ENCODE measurements at places on chromosomes 12 and 14.

DNA sequence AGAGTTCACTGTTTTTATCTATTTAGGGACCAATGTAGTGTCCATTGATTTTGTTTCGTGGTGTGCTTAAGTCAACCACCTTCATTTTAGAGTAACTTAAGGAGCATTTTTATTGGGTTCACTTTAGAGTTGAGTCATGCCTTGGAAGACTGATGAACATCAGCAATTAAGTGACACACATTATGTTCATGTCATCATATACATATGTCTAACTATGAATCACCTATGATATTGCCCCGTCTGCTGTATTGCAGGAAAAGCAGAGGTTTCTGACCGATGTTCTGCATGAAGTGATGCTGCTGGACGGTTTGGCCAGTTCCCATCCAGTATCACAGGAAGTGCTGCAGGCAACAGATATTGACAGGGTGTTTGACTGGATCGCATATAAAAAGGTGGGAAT is 227.1 kb downstream of the TRHDE start:
- no peak for DNase-seq

- DNase-seq: peak; percentile 12
Observed at GRCh38 chr12:78101946-78102635, 271.4 kb downstream of the NAV3 start.

DNA sequence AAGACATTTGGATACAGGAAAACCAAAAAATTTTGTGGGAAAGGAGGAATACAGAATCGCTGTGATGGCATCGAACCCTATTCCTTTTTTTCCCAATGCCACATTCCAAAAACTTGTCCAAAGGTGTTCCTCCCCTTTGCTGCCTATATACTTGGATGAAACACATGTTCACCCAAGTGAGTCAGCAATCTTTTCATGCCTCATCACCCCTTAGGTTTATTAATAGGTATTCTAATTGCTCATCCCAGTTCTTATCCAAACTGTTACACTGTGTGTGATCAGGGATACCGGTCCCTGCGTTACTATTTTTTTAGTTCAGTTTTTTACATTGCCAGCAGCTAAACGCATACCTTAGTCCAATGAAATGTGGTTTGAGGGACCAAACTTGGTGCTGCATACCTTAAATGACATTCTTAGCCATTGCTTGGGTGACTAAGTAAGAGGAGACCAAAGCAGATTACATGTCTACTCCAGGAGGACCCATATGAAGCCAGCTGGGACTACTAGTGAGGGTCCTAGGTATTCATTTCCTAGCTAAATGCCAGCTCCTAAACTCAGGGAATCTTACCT is 20.6 kb upstream of the ST8SIA1 start:
- no peak for DNase-seq

DNA sequence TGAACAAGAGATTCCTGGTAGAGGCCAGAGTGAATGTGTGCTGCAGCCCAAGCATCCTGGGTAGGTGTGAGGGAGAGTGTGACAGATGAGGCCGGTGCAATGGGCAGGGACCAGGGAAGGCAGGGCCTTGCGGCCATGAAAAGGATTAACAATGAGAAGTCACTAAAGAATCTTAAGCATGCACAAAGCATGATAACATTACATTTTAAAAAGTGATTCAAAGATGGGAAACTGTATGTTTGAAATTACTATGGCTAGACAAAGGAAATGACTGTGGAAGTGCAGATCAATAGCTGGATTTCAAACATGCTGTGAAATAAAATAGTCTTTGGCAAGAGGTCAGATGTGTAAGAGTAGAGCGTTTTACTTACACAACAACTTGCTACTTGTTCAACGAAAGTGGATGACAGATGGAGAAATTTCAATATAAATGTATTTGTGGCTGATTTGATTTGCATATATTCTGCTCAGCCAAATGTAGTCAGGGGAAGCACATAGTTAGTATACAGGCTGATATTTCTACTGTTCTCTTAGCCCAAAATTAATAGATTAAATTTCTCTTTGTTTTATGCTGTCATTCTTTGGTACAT is 175.5 kb downstream of the CCDC59 start:
- DNase-seq: no peak

DNA sequence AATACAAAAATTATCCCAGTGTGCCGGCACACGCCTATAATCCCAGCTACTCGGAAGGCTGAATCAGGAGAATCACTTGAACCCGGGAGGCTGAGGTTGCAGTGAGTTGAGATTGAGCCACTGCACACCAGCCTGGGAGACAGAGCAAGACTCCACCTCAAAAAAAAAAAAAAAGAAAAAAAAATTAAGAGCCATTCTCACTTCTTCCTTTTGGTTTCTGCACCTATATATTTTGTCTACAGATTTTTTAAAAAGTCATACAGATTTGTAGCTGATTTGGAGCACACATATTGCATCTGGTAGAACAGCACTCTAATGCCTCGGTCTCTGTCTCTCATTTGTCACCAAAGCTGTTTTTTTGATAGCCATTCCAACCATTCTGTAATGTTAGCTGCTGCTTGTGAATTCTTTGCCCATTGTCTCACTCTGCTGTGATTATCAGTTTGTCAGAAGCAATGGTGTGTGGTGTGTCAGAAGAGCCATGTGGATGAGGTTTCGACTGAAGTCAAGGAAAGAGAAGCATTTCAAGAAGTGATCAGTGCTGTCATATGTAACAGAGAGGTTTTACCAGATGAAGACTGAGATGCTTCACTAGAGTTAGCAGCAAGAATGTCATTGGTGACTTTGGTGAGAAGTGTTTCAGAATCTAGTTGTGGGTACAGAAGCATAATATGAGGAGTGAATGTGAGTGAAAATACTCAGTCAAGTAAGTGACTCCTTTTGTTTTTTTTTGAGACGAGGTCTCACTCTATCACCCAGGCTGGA is 8.7 kb upstream of the KTN1 start:
- DNase-seq: no peak

DNA sequence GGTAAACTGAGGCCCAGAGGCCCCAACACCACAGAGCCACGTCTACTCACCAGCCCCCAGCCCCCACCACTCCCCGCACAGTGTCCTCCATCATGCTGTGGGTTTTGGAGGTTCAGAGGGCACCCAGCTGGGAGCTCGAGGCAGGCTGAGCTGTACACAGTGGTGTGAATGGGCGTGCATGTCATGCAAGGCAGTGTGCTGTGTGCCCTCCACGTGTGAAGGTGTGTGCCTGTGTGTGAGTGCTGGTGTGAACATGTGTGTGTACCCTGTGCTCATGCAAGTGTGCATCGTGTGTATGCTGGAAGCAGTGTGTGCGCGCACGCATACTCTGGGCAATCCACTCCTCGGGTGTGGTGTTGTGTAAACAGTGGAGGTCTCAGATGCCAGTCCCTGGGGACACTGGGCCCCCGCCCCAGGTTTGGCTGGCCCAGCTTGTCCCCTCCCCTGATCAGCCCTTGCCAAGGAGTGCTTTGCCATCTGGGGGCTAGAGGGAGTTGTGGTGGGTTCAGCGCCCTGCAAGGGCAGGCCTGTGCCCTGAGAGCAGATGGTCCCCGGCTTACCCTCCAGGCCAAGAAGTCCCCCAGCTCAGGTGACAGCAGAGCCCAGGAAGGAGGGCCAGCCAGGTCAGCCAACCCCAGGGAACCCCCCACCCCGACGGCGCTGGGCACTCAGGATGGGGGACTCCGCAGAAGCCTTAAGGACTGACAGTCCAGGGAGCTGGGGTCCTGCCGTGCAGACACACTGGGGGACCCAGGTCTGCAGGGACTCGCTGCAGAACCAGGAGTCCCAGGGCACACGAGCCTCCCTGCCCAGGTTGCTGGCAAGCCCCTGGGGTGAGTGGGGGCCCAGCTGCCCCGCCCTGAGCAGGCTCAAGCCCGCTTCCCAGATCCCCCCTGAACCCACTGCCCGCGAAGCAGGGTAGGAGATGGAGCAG is 23.8 kb upstream of the GPR132 start:
- no peak for DNase-seq

DNA sequence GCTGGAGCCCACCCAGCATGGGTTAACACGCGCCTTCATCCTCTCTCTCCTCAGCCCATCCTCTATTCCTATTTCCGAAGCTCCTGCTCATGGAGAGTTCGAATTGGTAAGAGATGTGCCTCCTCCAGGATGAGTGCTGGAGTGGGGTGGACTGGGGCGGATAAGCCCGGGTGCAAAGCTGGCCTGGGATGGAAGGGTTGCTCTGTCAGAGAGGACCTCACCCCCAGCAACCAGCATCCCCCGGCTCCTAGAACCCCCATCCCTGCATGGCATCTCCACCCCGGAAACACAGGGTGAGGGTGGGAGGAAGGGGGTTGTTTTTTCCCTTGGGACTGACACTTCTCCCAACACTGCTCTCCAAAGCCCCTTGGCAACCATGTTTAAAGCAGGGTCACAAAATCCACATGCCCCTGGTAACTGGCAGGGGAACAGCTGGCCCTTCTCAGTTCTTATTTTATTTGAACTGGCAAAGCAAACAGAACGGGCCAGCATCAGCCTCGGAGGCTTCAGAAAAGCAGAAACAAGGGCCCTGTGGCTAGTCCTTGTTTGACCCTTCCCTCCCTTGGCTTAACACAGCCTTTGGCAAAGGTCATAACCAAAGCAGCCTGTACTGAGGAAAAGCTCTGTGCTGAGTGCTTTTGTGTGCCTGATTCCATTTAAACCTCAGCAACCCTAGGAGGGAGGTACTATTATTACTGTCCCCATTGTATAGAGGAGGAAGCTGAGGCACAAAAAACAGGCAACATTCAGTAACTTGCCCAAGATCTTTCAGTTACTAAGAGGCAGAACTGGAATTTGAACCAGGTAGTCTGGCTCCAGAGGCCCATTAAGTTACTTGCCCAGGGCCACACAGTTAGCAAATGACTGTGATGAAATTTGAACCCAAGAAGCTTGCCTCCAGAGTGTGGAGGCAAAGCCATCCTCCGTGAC is 4.2 kb downstream of the GSTZ1 start:
- no peak for DNase-seq

DNA sequence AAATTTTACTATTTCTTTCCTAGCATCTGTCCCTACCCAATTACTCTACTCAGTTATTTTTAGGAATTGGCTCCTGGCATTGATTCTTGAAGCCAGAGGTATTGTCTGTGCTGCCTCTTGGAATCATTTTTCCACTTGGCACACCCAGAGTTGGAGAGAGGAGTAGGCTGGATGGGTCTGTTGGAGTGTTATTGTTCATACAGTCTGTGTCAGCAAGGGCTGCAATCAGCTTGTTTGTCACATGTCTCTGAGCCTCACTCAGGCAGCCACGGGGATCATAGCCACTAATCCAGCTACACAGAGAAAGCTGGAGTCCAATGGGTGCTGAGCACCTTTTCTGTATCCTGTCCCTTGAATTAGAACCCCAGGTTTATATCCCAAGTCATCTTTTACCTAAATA is 176.0 kb upstream of the DYRK2 start:
- no peak for DNase-seq

GRCh38 chr14:72907886-72908285 is 14.0 kb upstream of the DPF3 start:
- DNase-seq: no peak

DNA sequence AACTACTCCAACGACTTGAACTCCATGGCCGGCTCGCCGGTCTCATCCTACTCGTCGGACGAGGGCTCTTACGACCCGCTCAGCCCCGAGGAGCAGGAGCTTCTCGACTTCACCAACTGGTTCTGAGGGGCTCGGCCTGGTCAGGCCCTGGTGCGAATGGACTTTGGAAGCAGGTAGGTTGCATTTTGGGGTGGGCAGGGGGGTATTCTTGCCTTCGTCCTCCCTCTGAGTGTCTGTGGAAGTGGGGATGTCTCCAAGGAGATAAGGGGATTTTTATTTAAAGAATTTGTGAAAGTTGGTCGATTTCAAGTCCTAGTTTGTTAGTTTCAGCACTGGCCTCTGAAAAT is 1.3 kb downstream of the ASCL1 start:
- no peak for DNase-seq

DNA sequence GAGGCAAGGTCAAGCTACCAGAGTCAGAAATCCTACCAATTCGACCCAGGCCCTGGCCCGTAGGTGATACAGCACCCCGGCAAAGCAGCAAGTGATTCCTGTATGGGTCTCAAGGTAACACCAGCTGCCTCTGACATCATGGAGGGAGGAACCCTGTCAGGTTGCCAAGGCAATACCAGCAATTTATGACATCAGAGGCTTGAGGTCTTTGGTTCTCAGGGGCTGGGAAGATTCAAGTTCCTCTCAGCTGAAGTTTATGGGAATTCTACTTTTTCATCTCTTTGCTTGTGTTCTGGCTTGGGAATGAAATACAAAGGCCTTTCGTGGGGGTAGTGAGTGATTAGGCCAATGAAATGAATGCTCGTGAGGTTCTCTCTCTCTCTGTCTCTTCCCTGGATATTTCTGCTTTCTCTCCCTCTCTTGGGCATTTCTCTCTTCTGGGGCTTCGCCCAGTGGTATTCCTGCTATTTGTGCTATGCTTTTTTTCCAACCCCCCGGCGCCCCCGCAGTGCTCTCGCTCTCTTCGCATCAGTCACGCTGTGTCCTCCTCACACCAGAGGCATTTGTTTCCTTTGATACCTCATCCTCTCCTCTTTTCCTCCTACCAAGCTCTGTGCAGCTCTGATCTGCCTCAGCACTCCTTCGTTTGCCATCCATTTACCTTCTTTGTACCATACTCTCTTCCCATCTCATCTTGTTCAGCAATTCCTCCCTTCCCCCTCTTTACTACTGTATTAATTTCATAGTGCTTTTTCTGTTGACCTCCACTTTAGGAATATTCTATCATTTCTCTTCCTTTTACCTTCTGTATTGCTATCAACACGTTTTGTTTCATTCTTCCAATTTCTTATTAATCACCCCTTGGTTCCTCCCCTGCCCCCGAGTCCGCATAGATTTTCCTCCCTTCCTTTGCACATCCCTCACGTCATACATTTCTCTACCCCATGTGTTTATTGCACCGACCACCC is 2.9 kb downstream of the ZFHX2 start:
- no peak for DNase-seq

GRCh38 chr14:89500303-89500702 is 83.3 kb upstream of the FOXN3 start:
- no peak for DNase-seq

- DNase-seq: no peak
Observed at GRCh38 chr14:23569443-23570151, 2.0 kb upstream of the AP1G2 start.

- DNase-seq: no peak
Observed at GRCh38 chr12:45406988-45407850, 191.3 kb downstream of the ANO6 start.

- DNase-seq: no peak
Observed at GRCh38 chr12:85509081-85509856, 229.2 kb downstream of the ALX1 start.

DNA sequence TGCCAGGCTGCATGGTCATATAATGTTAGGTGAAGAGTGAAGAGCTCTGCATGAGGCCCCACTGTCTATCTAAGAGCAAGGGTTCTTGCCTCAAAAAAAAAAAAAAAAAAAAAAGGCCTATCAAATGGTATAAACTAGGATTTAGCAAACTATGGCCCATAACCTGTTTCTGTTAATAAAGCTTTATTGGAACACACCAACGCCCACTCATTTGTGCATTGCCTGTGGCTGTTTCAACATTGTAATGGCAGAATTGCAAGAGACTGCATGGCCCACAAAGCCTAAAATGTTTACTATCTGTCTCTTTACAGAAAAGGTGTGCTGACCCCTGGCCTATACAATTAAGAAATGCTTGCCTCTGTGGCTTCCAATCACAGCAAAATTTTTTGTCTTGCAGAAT is 12.8 kb downstream of the PLEKHG7 start:
- no peak for DNase-seq

All from HL-60 (cell line).